ENCODE measurements at places on chromosomes 4 and X. TPM values are rescaled to one million over a fixed set of nuclear protein-coding genes. Genes with fewer than 3 reads are reported as not detected.

The IDUA gene
- 3.8 TPM for total RNA-seq

The TBC1D14 gene
- total RNA-seq = 113 TPM

The PASD1 gene
- total RNA-seq = not detected

The NXF2 gene
- not detected for total RNA-seq

The LNX1 gene
- 1.7 TPM for total RNA-seq

The IL13RA1 gene
- 29.6 TPM for total RNA-seq

The FREM3 gene
- not detected for total RNA-seq

Measured in tracheal epithelial cell (primary cell).